ENCODE measurements at places on chromosomes 12 and 14. TPM values are rescaled to one million over a fixed set of nuclear protein-coding genes. Genes with fewer than 3 reads are reported as not detected.

DNA sequence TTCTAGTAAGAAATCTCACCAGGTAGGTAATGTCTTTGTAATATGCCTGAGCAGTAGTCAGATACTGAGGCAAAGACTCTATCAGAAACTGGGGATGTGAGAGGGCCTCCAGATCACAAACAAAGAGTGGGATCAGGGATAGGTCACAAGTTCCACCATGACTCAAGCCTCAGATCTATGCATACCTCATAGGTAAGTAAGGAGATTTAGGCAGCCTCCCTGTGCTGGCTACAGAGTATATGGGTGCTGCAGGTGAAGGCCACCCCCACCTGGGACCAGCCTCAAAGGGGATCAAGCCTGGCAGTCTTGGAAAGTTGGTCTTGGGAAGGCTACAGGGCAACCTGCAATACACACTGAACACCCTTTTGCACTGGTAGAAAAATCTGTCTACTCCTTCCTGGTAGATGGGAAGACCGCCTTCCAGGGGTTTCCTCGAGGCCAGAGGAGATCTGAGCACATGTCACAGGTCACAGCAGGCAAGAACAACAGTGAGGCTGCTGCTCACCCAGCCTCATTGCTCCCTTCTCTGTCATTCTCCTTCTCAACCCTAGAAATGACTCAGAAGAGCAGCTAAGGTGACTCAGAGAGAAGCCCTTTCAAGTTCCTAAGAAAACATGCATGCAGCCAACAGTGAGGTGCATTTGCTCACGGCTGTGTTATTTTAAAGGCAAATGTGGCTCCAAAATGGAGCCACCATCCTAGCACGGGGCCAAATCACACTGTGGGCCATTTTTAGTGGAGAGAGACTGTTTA is 143.4 kb upstream of the CDKN3 start:
- DNase-seq = no peak

The RNFT2 gene
- polyA plus RNA-seq = 1.0 TPM

GRCh38 chr12:27841392-27841882 is 61.4 kb upstream of the MANSC4 start:
- no peak for DNase-seq

The THTPA gene
- polyA plus RNA-seq = 12.8 TPM

- DNase-seq = no peak
Measured at GRCh38 chr14:62988967-62989366, 56.3 kb downstream of the KCNH5 start.

DNA sequence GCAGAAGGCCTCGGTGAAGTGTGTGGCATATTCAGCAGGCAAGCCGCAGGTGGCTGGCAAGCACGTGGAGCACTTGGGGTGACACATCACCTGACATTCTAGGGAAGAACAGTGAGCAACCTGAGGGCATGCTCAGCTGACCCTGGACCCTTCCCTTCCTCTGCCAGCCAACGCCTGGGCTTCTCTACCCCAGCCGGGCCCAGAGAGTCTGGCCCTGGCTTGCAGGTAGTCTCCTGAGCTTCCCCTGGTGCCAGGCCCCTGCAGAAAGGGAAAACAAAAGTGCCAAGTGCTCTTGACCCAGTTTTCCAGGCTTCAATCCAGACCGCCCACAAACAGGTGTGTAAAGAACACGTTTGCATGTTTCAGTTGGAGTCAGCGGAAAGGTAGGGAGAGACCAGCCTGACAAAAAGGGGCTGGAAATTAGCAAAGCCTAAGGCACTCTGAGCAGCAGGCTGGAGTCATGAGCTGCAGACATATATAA is 45.7 kb downstream of the PRKAB1 start:
- no peak for DNase-seq

DNA sequence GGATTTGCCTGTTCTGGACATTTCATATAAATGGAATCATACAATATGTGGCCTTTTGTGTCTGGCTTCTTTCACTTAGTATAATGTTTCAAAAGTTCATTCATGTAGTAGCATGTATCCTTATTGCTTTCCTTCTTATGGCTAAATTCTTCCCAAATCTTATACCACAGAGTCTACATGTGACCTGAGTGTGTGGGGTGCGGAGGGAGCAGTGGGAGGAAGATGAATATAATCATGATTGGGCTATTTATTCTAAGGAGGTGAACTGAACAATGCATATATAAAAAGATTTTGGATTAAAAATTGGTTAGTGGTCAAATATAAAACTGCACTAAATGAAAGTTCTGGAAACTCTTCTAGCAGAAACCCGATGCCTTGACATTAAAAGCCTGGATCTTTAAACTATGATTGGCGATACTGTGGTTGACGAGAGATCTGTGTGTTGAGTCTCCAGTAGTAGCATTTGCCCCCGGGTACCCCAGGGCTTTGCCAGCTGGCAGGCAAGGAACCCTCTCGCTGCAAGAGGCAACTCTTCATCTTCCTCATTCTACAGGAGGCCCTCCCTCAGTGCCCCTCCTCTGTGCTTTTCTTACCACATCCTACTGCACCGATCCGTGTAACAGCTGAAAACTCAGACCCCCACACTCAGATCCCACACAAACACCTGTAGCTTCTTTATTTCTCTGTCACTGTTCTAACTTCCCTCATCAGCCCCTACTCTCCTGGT is 2.6 kb downstream of the CYP46A1 start:
- DNase-seq = no peak

GRCh38 chr14:77303417-77304156 is 17.1 kb downstream of the POMT2 start:
- no peak for DNase-seq

DNA sequence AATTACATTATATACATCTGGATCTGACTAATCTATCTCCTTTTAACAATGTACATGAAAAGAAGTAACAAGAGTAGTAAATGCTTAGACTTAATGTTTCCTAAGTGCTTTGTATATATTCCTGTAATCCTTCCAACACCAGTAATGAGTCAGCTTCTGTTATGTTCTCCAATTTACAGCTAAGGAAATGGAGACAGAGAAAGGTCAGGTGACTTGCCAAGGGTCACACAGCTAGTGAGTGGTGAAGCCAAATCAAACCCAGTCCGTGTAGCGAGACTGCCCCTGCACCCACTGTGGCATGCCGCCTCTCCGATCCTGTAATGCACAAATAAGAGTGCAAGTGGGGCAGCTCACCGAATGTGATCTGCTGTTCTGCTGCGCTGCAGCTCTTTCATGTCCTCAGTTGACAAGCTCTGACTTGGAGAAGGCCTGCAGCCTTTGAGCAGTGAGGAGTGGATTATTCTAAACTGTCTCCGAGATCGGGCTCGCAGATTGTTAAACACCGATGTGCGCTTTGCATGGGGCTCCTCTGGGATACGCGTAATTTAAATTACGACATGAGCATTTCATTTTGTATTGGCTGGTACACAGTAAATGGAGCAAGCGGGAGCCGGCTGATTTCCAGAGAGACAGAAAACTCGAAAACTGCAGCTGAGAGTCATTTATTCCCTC is 65.1 kb upstream of the KTN1 start:
- peak; percentile 26 for DNase-seq

Measured in forelimb muscle (tissue), 1 donor.